ENCODE measurements at places on chromosomes 6 and 20. TPM values are rescaled to one million over a fixed set of nuclear protein-coding genes. Genes with fewer than 3 reads are reported as not detected.

ADTRP gene
- 68.5 TPM for total RNA-seq

DNA sequence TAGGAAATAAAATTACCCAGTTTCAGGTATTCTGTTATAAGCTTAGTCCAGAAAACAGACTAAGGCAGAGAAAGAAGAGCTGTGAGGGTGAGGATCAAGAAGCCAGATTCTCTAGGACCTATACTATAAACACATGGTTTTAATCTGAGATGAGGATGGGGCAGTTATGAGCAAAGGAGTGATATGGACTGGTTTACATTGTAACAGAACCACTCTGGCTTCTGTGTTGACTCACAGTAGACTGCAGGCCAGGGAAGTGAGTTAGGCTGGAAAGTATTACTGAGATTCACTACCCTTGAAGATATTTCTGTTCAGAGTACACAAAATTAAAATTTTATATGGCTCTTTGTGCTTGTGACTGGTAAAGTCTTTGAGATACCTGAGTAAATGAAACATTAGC is 3.2 kb upstream of the RWDD1 start:
- no peak for DNase-seq

DNA sequence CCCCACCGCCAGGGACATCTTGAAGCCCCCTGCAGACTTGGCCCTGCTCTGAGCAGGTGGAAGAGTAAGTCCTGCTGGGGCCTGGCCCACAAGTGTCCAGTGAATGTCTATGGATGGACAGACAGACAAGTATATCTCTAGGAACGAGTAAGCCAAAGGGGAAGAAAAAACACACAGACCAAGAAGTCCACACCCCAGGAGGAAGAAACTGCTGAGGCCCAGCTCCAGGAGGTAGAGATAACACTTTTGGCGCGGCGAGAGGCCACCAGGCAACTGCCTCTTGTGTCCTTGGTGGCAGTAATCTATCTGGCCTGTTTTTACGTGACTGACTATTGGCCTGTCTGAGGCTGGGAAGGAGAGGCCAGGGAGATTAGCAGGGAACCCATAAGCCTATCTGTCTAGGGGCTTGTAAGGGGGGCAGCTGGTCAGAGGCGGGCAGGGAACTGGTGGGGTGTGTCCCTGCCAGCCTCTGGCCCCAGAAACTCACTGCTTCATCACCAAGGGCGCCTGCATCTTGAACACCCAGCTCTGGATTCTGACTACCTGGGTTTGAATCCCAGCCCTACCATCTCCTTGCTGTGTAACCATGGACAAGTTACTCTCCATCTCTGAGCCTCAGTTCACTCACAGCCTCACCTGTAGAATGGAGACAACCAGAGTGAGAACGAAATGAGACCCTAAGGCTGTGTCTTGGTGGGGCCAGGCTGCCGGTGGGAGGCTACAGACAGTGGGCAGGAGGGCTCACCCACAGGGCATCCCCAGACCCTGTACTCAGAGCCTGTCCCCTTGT is 31.3 kb downstream of the C20orf203 start:
- DNase-seq = no peak

- no peak for DNase-seq
Observed at GRCh38 chr6:89110284-89110683, 7.6 kb downstream of the SRSF12 start.

DNA sequence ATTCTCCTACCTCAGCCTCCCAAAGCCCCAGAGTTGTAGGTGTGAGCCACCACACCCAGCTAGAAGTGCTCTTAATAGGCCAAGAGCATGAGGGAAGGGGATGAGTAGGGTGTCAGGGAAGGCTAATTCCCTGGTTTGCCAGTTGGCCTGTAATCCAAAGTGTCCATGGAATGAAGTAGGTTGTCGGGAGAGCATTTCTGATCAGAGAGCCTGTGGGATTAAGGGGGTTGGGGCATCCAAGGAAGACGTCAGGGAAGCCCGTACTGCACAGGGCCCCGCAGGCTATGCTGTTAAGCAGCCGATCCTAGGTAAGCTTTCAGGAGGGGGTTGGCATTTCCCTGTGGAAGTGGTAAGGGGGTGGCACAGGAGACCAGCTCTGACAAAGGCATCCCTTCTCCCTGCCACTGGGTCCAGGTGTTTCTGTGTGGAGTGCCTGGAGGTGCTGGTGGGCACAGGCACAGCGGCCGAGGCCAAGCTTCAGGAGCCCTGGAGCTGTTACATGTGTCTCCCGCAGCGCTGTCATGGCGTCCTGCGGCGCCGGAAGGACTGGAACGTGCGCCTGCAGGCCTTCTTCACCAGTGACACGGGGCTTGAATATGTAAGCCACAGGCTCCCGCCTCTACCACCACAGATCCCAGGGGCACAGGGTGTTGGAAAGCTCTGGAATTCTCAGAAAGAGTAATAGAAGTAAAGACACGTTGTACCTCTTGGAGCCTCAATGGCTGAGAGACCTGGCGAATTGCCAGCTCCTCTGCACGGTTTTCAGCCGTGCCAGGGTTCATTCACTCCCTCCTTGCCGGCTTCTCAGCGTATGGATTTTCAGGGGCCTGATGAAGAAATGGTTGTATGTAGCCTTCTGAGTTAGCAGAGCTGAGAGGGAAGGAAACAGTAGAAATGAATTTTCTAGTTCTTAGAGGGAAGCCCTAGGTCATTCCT is 21.4 kb upstream of the MAPRE1 start:
- no peak for DNase-seq

DNA sequence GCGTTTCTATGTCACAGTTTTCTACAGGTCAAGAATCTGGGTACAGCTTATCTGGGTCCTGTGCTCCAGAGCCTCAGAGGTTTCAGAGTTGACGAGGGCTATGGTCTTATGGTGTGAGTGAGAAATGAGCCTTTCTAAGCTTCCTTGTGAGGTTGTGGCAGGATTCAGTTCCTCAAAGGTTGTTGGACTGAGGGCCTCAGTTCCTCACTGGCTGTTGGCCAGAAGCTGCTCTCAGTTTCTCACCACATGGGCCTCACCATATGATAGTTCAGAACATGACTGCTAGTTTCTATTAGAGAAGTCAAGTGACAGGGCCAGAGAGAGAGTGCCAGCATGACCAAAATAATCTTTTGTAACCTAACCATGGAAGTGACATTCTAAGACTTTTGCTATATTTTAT is 96.1 kb downstream of the NUS1 start:
- no peak for DNase-seq

DNA sequence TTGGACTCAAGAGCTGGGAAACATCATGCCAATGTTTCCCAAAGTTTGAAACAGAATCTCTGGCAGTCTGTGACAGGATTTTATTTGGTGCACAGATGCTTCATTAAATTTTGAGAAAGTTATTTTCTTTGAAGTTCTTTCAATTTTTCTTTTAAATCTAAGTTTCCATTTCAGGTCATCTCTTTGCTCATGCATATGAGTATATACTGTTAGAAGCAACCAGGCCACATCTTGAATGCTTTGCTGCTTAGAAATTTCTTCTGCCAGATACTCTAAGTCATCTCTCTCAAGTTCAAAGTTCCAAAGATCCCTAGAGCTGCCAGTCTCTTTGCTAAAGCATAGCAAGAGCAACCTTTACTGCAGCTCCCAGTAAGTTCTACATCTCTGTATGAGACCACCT is 59.1 kb upstream of the CCDC28A start:
- no peak for DNase-seq

GRCh38 chr6:24517659-24518543 is 23.1 kb downstream of the ALDH5A1 start:
- no peak for DNase-seq

DNA sequence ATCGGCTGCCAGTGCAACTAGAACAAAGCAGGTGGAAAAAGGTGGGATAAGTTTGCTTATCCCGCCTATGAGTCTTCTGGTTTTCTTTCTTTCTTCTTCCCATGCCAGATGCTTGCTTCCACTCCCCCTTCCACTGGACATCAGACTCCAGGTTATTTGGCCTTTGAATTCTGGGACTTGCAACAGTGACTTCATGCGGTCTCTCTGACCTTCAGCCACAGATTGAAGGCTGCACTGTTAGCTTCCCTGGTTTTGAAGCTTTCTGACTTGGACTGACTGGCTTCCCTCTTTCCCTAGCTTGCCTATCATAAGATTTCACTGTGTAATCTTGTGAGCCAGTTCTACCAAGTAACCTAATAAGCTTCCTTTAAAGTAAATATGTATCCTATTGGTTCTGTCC is 878.4 kb upstream of the GJE1 start:
- DNase-seq = no peak

DNA sequence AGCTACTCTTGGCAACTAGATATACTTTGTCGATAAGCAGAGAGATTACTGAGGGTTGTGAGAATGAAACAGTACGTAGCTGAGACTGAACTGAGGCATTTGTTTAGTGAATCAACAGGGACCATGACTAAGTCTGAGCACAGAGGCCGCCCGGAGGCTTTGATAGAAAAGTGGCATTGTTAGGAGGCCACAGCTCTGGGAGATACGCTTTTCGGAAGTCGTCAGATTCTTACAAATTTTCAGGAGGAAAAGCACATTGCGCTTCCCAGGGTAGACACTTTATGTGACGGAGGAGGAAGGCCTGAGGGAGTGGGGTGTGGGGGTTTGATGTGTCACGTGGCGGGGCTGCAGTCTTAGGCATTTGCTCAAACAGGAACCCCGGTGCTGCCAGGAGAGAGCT is 69.4 kb downstream of the PSMG4 start:
- no peak for DNase-seq

GRCh38 chr6:13012296-13012695 is 295.7 kb downstream of the PHACTR1 start:
- no peak for DNase-seq

- no peak for DNase-seq
Observed at GRCh38 chr20:35891375-35891774, 62.9 kb downstream of the SCAND1 start.

- no peak for DNase-seq
Observed at GRCh38 chr6:13113376-13113775, 215.0 kb downstream of the TBC1D7 start.

DNA sequence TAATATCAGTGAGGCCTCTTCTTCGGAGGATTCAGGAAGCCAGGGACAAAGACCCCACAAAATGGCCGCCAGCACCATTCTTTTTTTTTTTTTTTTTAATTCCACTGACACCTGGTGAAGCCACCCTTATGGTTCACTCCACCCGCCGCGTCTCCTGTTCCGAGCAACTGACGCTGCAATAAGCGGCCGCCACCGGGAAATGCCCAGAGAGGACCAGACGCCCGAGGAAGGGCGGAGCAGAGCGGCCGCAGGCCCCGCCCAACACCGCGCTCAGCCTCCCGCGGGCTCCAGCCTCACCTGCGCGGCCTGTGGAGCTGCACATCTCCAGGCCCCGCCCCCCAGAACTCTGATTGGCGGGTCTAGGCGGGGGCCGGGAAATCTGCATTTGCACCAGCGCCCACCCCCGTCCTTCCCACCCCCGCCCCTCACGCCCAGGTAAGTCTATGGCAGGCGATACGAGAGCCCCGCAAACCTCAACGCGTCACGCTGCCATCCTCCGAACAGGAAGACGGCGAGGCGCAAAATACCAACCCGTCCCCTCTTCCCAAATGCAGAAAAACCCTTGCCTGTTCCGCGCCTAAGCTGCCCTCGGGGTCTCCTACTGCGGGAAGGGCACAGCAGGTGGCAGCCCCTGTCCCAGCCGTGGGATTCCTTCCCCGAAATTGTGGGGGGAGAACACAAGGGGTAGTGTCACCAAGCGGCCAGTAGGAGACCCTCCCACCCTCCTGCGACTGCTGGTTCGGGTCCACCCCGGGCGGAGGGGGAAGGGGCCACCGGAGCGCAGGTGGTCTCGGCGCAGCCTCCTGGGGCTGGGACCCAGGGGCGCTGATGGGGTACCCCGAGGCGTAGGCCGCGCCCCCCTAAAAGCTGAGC is 960 bp downstream of the ATP9A start:
- DNase-seq = peak; percentile 94

GRCh38 chr6:114362957-114363356 is 20.1 kb upstream of the HS3ST5 start:
- DNase-seq = no peak

Data from mucosa of descending colon (tissue), 3 donors.